ENCODE measurements at places on chromosomes 1 and 21. TPM values are rescaled to one million over a fixed set of nuclear protein-coding genes. Genes with fewer than 3 reads are reported as not detected.

GRCh38 chr1:101509370-101509769 is 272.6 kb downstream of the S1PR1 start:
- H3K27ac ChIP-seq, result no peak overlapping the region
- H3K4me1 ChIP-seq, result no peaks in the 10 kb centered on the region
- H3K36me3 ChIP-seq, result no peaks in the 10 kb centered on the region
- no peak overlapping the region for H3K4me3 ChIP-seq
- no peaks in the 10 kb centered on the region for H3K27me3 ChIP-seq

The MTARC1 gene
- total RNA-seq, result 10.8 TPM

GRCh38 chr1:243827206-243827605 is 22.8 kb downstream of the AKT3 start:
- H3K27me3 ChIP-seq, result no peaks in the 10 kb centered on the region
- no peak for DNase-seq
- no peaks in the 10 kb centered on the region for H3K36me3 ChIP-seq
- H3K4me3 ChIP-seq, result no peak overlapping the region

The GBP4 gene
- total RNA-seq, result 1.3 TPM

GRCh38 chr1:223386013-223386412 is 7.2 kb upstream of the CCDC185 start:
- no peaks in the 10 kb centered on the region for H3K4me1 ChIP-seq
- no peak overlapping the region for H3K4me3 ChIP-seq
- no peaks in the 10 kb centered on the region for H3K27me3 ChIP-seq
- H3K36me3 ChIP-seq, result no peaks in the 10 kb centered on the region
- no peak for DNase-seq

- H3K4me3 ChIP-seq, result peak overlapping the region; percentile 78
- H3K36me3 ChIP-seq, result peaks cover 15% of the 10 kb centered on the region
- peaks cover 17% of the 10 kb centered on the region for H3K4me1 ChIP-seq
- no peak overlapping the region for H3K27ac ChIP-seq
- DNase-seq, result no peak
These were observed 2.7 kb downstream of the ATF3 start for GRCh38 chr1:212611000-212611948.

The TMEM79 gene
- 1.1 TPM for total RNA-seq

GRCh38 chr1:87167157-87167789 is 161.4 kb upstream of the LMO4 start:
- no peaks in the 10 kb centered on the region for H3K4me1 ChIP-seq
- DNase-seq, result no peak
- H3K27ac ChIP-seq, result no peak overlapping the region
- no peak overlapping the region for H3K4me3 ChIP-seq

- H3K4me1 ChIP-seq, result no peaks in the 10 kb centered on the region
- no peak for DNase-seq
- H3K27me3 ChIP-seq, result no peaks in the 10 kb centered on the region
- no peak overlapping the region for H3K4me3 ChIP-seq
- H3K27ac ChIP-seq, result no peak overlapping the region
- no peaks in the 10 kb centered on the region for H3K36me3 ChIP-seq
These were observed 57.9 kb downstream of the FMN2 start for GRCh38 chr1:240149484-240150094.

The KRTAP19-3 gene
- total RNA-seq, result not detected

The HAO2 gene
- not detected for total RNA-seq

GRCh38 chr1:39735731-39736130 is 3.0 kb upstream of the PPIE start:
- H3K4me3 ChIP-seq, result no peak overlapping the region
- no peak for DNase-seq
- no peak overlapping the region for H3K27ac ChIP-seq
- no peaks in the 10 kb centered on the region for H3K27me3 ChIP-seq
- H3K4me1 ChIP-seq, result peaks cover 28% of the 10 kb centered on the region

The FAM72B gene
- 0.16 TPM for total RNA-seq

DNA sequence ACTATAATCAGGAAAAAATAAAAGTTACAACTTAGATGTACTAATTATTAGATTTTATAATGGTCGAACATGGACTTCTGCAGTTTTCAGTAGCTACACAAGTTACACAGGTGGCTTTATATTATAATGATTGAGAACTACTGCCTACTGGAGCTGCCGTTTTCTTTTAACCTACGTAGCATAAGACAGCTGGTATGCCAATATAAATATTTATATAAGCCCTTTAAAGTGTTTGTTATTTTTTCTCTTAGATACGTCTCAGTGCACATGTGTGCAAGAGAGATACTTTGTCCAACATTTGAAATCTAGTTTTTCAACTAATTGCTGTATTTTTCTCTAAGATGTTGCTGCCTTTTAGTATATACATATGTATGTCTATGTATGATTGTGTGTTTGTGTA is 42.4 kb downstream of the PDC start:
- H3K36me3 ChIP-seq, result no peaks in the 10 kb centered on the region
- H3K4me3 ChIP-seq, result no peak overlapping the region
- no peaks in the 10 kb centered on the region for H3K4me1 ChIP-seq
- no peaks in the 10 kb centered on the region for H3K27me3 ChIP-seq

The CCDC27 gene
- not detected for total RNA-seq

- peaks cover 11% of the 10 kb centered on the region for H3K36me3 ChIP-seq
- H3K27me3 ChIP-seq, result no peaks in the 10 kb centered on the region
- no peak for DNase-seq
- peaks cover 3% of the 10 kb centered on the region for H3K4me1 ChIP-seq
These were observed 3.0 kb upstream of the RIT1 start for GRCh38 chr1:155913969-155914757.

DNA sequence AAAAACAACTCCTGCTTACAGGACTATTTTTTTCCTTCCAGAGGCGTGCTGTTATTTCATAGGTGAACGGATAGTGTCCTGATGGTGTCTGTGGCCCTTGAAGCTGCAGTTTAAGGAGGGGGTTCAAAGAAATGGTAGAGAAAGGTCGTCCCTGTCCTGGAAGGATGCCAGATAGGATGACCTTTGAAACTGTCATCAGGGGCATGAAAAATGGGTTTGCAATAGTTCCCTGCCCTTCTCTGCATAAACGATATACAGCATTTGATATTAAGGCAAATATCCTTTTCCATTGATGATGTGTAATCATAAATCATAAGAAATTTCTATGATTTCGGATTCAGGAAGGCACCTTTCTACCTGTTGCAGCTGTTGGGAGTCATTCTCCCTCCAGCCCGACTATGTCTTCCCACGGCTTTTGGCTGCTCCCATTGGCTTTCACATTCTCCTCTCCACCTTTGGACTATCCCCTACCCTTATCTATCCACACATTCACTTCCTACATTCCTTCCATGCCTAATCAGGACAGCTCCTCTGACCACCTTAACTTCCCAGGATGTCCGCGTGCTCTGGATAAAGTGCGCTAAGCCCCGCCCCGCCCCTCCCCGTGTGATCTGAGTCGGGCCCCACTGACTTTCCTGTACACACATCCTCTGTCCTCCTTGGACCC is 209.8 kb downstream of the DISC1 start:
- no peaks in the 10 kb centered on the region for H3K4me1 ChIP-seq
- H3K4me3 ChIP-seq, result no peak overlapping the region
- no peaks in the 10 kb centered on the region for H3K27me3 ChIP-seq

- H3K4me1 ChIP-seq, result no peaks in the 10 kb centered on the region
- no peak overlapping the region for H3K4me3 ChIP-seq
- no peak overlapping the region for H3K27ac ChIP-seq
- no peaks in the 10 kb centered on the region for H3K36me3 ChIP-seq
These were observed 330.3 kb upstream of the SNX7 start for GRCh38 chr1:98331243-98331642.

The MSH4 gene
- total RNA-seq, result 0.19 TPM

The CDK18 gene
- total RNA-seq, result 12.7 TPM

The AMY2A gene
- 5,876 TPM for total RNA-seq

The HSF2BP gene
- 0.23 TPM for total RNA-seq

GRCh38 chr1:18256282-18257235 is 149.0 kb downstream of the IGSF21 start:
- no peaks in the 10 kb centered on the region for H3K27me3 ChIP-seq
- no peaks in the 10 kb centered on the region for H3K4me1 ChIP-seq
- no peaks in the 10 kb centered on the region for H3K36me3 ChIP-seq
- peak; percentile 82 for DNase-seq

- H3K4me3 ChIP-seq, result peak overlapping the region; percentile 9
- H3K4me1 ChIP-seq, result no peaks in the 10 kb centered on the region
- no peaks in the 10 kb centered on the region for H3K36me3 ChIP-seq
- no peaks in the 10 kb centered on the region for H3K27me3 ChIP-seq
These were observed 5.4 kb upstream of the TDRD5 start for GRCh38 chr1:179586107-179586823.

DNA sequence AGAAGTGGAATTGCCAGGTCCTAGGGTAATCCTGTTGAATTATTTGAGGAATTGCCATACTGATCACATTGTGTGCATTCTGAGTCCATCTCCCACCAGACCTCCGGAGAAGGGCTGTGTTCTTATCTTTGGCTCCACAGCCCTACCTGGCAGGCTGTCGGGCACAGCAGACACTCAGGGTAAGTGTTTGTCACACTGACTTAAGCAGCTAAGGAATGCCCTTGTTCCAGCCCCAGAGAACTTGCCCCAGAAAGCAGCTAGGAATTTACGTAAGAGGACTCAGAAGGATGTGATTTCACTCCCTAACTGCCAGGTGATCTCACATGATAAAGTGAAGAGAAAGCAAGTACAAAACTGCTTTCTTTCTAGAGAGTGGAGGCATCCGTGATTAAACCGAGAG is 21.0 kb downstream of the VASH2 start:
- H3K4me3 ChIP-seq, result no peak overlapping the region
- H3K27ac ChIP-seq, result no peak overlapping the region
- DNase-seq, result no peak
- H3K4me1 ChIP-seq, result no peaks in the 10 kb centered on the region

DNA sequence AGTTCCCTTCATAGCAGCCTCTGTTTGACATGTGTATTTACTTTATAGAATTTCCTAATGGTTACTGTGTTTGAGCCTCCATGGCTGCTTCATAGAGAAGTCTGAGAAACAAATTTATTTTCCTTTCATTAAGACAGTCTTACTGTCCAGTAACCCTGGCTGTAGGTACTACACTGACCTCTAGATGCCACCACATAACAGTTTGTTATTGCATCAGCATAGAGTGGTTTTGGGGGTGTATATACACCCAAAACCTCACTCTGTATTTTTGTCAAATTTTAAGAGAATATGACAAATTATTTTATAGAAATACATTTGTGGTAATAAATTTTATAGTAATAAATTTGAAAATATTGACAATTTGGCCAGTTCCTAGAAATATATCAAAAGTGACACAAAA is 57.3 kb downstream of the OBSCN start:
- no peak overlapping the region for H3K4me3 ChIP-seq
- no peaks in the 10 kb centered on the region for H3K36me3 ChIP-seq
- no peak overlapping the region for H3K27ac ChIP-seq
- H3K27me3 ChIP-seq, result no peaks in the 10 kb centered on the region
- no peaks in the 10 kb centered on the region for H3K4me1 ChIP-seq

DNA sequence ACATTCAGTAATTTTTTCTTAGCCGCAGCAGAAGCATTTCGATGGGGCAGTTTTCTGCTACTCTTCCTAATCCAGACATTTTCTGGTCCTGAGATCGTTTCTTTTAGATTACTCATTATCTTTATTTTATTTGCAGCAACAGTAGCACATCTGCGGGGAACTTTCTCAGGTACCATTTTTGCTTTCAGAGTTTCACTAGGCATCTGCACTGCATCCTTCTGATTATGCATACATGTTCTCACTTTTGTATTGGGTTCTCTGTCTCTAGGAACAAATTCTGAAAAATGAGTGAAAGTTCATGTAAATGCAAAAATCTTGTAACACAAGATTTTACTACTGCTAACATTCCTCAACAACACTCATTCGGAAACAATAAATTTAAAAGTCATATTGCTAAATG is 3.9 kb upstream of the PSMG1 start:
- H3K36me3 ChIP-seq, result no peaks in the 10 kb centered on the region
- H3K4me1 ChIP-seq, result peaks cover 7% of the 10 kb centered on the region
- no peak for DNase-seq
- H3K4me3 ChIP-seq, result no peak overlapping the region
- H3K27ac ChIP-seq, result no peak overlapping the region
- no peaks in the 10 kb centered on the region for H3K27me3 ChIP-seq

The IFI44 gene
- total RNA-seq, result 9.0 TPM

The LRRN2 gene
- total RNA-seq, result 0.51 TPM

Data from pancreas (tissue), 10 donors.